Retina (tissue), 1 donor: ENCODE measurements at places on chromosomes 11 and 22.
A peak's percentile ranks its signal among the peaks of the same experiment; 100 is the strongest.

GRCh38 chr11:105670811-105671210 lies 60.9 kb downstream of the GRIA4 start:
- DNase-seq, result no peak

- peak; percentile 45 for DNase-seq
Measured at GRCh38 chr22:44351685-44352377, 39.1 kb upstream of the SHISAL1 start.

- no peak for DNase-seq
Measured at GRCh38 chr11:3969613-3970012, 114.1 kb downstream of the STIM1 start.

GRCh38 chr11:2310073-2310785 lies 8.4 kb downstream of the TSPAN32 start:
- DNase-seq, result no peak

DNA sequence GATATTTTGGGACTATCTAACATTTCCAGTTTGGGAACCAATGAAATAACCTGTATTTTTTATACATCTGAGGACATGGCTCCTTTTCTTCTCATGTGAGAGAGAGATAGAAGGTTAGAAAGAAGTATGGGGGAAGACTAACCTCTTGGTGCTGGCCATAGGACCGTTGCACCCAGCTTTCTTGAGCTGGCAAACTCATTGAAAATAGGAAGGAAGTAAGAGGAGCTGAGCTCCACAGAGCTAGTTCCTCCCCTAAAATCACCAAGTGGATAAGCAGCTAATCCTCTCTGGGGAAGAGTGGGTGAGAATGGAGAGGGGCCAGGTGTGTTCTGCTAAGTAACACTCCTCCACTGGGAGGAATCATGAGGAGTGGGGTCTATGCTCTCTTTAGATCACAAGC lies 387.4 kb upstream of the CADM1 start:
- DNase-seq, result no peak

DNA sequence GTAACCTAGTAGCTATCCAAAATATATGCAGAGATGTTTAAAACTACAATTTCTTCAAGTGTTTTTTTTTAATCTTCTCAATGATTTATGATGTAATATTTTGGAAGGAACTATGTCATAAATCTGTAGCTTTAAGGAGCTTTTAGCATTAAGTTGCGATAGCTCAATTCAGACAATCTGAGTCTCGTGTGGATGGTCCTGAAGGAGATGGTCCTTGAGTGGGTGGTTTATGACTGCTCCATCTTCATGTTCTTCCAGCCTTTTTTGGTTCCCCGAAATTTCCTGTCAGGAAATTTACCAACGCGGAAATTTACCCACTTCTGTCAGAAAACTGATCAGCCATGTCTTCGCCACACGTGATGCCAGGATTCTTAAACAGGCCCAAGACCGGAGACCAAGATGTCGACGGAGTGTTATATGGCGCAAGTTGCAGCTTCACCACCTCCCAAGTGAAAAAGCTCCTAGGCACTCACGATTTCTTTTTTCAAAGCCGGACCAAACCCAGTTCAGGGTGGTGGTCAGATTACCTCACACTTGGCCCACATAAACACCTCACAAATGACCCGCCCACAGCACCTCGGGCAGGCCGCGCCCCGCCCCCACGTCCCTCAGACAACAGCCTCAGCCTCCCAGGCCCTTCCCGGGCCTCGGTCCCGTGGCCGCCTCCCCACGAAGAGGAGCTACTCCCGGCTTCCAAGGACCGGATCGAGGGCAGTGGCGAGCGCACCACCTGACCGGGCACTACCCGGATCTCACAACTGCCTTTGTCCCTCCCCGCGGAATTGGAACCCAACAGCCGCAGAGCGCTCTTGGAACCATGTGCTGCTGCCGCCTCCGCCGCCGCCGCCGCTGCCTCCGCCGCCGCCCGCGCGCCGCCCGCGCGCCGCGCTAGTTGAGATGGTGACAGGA lies at the start of gene MORC2:
MORC2 (minus strand) TSS at position 760 of the 909 bp plus-strand sequence. CDS start 885 bp downstream, outside the sequence.
- DNase-seq, result peak; percentile 79

- no peak for DNase-seq
Measured at GRCh38 chr11:124380585-124380984, 3.7 kb downstream of the OR8B2 start.

DNA sequence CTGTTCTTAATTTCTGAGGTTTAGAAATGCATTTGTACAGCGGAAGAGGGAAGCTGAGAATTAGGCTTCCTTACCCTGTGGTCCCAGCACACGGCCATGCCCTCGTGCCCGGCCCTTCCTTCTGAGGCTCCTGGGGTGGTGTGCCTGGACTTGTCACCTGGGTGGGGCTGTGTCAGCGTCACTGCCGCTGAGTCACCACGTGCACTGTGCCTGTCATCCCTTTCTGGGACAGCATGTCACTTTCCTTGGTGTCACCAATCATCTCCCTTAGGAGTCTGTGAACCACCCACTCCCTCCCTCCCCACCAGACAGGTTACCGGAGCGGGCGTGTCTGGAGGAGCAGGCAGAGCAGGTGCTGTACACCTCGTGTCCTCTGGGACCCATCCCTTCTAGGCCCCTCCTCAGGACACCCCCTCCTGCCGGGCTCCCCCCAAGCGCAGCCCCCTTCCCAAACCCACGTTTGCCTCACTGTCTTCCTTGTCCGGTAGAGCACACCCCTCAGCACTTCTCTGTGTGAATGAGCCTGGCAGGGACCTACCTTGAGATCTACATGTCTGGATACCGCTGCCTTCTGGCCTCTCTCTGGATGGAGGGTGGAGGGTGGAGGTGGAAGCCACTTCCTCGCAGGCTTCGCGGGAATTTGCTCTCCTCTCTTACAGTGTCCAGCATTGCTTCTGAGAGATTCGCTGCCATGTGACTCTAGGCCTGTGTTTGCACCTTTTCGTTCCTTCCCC lies 367.6 kb downstream of the TBC1D22A start:
- DNase-seq, result no peak

DNA sequence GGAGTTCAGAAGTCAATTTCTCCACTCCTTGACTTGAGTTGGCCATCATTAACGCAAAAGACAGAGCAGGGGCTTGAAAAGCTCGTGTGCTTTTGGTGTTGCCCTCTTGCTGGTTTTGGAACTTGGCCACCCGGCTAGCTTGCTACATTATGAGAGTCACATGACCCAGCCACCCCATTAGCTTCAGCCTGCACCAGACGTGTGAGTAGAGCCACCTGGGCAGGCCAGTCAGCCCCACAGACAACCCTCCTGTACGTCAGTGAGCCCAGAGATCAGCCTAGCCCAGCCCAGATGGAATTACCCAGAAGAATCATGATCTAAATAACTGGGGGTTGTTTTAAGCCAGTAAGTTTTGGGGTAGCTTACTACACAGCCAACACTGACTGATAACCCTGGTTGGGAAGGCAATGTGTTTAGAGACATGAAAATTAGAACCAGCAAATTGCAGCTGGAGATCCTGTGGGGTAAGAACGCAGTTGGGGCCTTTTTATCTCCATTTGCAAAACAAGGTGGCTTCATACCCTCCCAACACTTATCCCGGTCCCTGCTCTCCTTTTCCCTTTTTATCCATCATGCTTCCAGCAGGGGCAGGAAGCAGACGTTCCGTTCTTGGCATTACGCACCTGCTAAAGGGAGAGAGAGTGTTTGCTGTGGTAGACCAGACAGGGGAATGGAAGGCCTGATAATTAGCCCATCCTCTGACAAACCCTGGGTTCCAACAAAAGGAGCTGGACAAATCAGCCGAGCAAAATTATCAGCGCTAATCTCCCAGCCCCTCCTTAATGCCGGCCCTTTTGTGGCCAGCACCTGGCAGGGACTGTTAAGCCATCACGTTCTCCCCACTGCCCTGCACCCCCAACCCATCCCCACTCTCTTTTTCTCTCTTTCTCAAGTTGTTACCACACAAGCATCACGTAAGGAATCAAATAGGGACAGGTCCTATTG lies 548.7 kb upstream of the CADM1 start:
- DNase-seq, result no peak

DNA sequence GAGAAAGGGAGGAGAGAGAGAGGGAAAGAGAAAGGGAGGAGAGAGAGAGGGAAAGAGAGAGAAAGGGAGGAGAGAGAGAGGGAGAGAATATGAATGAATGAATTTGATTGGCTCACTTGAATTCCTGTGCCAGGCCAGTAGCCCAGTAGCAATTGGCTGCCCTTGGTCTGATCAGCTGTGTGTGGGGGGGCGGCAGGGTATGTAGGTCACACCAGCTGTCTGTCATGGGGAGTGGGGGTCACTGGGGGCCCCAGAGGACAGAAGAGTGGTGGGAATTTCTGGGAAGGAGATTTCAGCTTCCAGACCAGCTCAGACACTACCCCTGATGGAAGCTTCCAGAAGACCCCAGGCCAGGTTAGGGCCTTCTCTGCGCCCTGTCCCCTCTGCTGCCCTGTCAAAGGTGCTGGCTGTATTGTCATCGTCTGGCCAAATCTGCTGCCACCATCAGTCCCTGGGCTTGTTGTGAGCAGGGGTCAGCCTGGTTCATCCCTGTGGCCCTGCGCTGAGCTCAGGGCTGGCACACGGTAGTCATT lies 21.1 kb downstream of the MPPED1 start:
- DNase-seq, result no peak

DNA sequence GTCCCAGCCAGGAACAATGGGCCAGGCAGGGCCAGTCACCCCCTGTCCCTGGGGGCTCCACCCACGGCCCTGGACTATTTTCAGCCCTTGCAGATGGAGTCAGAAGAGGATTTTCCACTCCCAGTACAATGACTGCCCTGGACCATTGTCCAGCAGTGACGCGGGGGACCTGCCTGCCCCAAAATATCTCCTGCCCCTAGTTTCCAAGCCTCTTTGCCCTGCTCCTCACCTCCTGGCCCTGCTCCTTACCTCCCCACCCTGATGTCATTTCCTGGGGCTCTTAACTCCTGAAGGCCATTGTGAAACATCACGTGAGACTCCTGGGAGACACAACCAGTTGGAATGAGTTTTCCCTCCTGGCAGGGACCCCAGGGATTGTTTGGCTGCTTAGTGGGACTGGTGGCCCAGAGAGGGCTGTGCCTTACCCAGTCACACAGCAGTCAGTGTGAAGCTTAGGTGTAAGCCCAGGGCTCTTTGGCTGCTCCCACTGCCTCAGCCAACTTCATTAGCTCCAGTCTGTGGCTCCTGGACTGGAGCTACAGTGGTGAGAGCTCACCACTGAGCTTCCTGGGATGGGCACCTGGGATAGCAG lies 22.2 kb downstream of the P2RY2 start:
- no peak for DNase-seq

DNA sequence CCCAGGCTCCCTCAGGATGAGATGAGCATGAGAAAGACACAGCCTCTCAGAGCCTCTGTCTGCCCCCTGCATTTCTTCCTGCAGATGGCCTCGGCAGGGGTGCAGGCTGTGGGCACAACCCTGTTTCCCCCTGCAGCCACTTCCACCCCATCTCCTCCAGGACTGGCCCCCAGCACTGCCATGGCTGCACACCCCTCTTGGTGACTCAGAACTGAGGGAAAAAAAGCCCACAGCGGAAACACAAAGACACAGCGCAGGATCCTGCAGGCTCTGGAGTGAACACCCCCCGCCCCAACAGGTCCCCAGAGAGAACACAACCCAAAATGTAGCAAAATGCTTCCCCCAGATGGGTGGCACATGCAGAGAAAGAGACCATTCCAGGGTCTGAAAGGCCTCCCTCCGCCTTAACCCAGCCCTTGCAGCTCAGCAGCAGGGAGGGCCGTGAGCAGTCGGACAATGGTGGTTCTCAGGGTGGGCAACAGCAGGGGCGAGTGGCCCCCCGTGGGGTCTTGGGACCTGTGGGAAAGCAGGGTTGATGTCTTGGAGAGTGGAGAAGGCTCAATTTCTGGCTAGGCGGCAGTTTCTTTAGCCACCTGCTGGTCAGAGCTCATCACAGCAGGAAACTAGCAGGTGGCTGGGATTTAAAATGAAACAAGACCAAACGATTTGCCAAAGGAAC lies 8.0 kb downstream of the TUBGCP6 start:
- DNase-seq, result peak; percentile 37

- no peak for DNase-seq
Measured at GRCh38 chr11:130023204-130023603, 20.6 kb upstream of the PRDM10 start.

DNA sequence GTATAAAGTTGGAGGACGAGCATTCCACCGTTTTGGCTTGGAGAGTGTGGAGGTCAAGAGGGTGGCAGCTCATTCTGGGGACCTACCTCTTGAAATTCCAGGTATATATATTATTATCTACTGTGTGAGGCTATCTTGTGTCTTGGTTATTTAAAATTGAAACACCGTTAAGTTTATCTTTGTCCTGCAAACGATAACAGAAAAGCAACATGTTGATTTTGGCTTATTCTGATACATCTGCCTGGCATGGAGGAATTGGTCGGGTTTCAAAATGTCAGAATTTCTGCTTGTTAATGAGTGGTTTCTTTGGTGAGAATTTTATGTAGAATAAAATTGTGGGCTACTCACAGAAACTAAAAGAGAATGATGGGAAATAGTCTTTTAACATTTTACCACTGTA lies 54.4 kb downstream of the SVIP start:
- no peak for DNase-seq

- peak; percentile 51 for DNase-seq
Measured at GRCh38 chr11:127017482-127017881, 16.9 kb upstream of the KIRREL3 start.

- DNase-seq, result no peak
Measured at GRCh38 chr11:75468534-75469340, 35.7 kb upstream of the KLHL35 start.

DNA sequence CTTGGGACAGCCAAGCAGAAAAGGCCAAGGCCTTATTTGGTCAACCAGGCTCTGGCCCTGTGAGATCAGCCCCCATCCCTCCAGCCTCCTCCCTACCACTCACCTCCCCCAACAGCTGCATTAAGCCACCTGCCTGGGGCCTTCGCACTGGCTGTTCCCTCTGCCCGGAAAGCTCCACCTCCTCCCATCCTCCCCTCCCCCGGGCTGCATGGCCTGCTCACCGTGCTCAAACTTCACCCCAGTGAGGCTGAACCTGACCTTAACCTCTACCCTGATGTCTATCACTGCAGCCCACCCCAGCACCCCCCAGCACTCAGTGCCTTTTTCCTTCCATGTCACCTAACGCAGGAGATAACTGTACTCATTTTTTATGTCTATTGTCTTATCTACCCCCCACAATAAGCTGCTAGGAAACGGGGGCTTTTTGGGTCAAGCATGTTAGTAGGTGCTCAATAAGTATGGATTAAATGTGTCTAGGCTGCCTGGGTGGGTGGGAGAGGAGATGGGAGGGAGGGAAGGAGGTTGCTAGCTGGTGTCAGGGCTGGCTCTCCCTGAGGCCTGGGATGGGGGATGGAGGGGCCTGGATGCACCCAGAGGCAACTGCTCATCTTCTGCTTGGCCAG lies 912 bp downstream of the PTPRCAP start:
- DNase-seq, result no peak

DNA sequence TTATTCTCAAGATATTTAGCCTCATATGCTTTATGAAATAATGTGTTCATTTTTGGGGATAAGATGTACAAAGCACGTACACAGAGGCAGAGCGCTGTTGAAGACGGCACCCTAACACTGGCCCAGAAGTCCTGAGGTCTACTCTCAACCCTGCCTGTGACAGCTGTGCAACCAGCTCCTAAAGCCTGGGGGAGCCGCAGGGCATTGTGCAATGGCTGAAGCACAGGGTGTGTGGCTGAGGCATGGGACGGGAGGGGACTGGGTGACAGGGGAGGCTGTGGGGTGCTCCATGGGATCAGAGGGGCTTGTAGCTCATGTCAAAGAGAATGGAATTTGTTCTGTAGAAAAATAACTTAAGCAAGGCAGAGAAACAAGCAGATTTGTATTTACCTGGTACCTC lies 27.7 kb downstream of the FAM227A start:
- DNase-seq, result no peak

- DNase-seq, result no peak
Measured at GRCh38 chr11:19444231-19444630, 203.5 kb upstream of the E2F8 start.

- DNase-seq, result no peak
Measured at GRCh38 chr11:16179676-16180075, 176.7 kb downstream of the SOX6 start.

- DNase-seq, result no peak
Measured at GRCh38 chr22:22691716-22692701, 47.6 kb downstream of the GGTLC2 start.
